ENCODE measurements at places on chromosomes 2 and 18.

GRCh38 chr2:88499204-88499603, 46.7 kb upstream of the FOXI3 start:
- no peak for ATAC-seq

- no peak for ATAC-seq
Observed at GRCh38 chr2:73077424-73077795, 5.9 kb upstream of the SFXN5 start.

DNA sequence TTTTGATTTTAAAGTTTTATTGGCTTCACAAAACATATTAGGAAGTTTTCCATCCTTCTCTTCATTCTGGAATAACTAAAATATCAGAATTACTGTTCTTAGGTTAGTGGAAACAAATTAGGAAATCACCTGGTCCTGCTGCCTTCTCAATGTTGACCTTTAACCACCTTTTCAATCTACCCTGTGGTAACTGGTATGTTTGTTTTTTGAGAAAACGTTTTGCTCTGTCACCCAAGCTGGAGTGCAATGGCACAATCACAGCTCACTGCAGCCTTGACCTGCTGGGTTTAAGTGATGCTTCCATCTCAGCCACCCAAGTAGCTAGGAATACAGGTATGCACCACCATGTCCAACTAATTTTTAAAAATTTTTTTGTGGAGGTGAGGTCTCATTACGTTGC, 28.4 kb downstream of the ACYP2 start:
- no peak for ATAC-seq

- no peak for ATAC-seq
Observed at GRCh38 chr2:78940998-78941397, 84.5 kb upstream of the REG3G start.

DNA sequence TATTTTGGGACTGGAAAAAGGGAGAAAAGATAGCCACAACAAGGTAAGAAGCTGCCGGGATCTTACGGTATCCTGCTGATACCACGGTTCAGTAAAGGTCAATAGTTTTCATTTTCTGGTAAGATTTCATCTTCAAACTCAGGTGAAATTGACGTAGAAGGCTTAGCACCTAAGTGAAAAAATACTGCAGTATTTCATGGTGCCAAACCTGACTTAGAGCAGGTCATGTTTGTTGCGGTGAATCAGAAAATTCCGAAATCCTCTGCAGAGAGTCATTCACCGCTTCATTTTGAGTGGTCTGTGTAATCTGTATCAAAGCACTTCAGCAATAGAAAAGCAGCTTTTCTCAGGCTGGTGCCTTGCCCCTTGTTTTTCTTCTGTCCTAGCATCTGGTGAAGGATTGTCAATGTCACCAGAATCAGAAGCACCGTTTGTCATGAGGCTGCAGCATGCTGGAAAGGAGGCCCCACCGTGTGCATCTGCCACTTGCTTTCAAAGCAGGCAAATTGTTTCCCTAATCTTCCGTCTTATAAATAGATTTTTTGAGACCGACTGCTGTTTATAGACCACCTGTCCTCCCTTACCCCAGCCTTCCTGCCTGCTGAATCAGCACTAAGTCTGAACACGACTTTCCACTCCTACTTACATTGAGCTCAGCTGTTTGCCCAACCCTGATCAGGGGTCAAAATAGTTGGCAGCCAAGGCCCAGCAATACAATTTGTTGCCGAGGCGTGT, 156.3 kb downstream of the EML6 start:
- ATAC-seq: peak; percentile 60

- ATAC-seq: no peak
Observed at GRCh38 chr18:68940754-68941153, 142.9 kb downstream of the CCDC102B start.

DNA sequence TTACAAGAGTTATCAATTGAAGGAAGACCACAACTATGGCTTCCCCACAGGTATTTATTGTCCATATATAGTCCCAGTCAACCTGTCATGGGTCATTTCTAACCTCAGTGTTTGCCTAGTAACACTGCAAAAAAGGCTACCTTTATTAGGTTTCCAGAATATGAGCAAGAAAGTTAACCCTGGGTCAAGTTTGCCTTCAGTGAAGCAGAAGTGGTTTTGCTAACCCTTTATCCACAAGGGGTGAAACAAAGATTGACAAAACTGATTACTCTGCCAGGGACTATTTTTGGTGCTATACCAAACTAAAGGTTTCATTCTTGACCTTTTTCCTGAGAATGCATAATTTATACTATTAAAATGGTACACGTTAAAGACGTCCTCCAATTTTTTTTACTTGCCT, 28.8 kb downstream of the SP100 start:
- ATAC-seq: no peak

- ATAC-seq: no peak
Observed at GRCh38 chr2:198571393-198571792, 767.0 kb downstream of the PLCL1 start.

DNA sequence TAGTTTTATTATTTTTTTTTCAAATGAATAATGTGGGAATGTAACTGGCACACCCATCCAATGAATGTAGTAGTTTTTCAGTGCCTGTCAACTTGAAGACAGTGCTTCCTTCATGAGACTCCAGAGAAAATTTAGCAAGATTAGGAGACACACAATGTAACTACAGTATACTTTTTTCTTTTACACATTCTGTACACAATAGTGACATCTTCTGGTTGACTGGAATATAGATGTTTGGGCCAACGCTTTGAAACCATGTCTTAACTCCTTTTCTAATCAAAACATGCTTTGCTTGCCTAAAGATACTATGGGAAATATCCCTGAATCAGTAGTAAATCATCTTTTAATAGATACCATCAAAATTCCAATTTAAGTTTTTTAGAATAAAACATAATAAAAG, 229.5 kb upstream of the ZC3H15 start:
- peak; percentile 43 for ATAC-seq

DNA sequence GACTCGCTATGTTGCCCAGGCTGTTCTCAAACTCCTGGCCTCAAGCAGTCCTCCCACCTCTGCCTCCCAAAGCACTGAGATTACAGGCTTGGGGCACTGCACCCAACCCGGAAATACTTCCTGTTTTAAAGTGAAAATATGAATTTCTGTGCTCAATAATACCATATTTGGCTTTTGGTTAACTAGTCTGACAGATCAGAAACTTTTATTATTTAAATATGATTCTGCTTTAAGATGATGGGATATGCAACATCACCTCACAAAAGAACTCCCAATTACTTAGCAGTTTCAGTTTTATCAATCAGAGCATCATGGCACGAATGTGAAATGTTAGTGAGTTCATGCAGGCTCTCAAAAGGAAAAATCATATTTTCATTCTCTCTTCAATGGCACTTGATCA, 120.6 kb downstream of the PTRHD1 start:
- ATAC-seq: no peak

GRCh38 chr2:113083296-113083695, 15.5 kb downstream of the IL1F10 start:
- ATAC-seq: no peak

GRCh38 chr18:48388478-48388877, 20.7 kb downstream of the ZBTB7C start:
- ATAC-seq: no peak

GRCh38 chr2:233470839-233471238, 95.7 kb downstream of the USP40 start:
- no peak for ATAC-seq

GRCh38 chr2:112880091-112880531, 30.9 kb upstream of the IL37 start:
- ATAC-seq: no peak

DNA sequence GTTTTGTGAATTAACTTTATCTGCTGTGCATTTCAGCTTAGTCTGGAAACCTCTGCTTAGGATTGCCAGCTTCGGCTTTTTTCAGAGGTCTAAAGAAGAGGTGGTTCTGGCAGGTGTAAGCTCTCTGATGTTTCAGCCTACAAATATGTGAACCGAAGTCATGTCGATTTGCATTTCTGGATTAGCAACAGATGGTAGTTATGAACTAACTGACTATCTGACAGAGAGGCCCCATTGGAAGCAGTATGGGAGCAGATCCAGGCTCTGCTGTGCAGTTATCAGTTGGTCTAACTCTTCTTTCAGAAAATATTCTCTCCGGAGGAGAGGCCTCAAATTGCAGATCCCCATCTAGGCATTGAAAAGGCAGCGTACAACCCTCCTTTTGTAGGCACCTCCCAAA, 32.7 kb upstream of the SPRED2 start:
- no peak for ATAC-seq

DNA sequence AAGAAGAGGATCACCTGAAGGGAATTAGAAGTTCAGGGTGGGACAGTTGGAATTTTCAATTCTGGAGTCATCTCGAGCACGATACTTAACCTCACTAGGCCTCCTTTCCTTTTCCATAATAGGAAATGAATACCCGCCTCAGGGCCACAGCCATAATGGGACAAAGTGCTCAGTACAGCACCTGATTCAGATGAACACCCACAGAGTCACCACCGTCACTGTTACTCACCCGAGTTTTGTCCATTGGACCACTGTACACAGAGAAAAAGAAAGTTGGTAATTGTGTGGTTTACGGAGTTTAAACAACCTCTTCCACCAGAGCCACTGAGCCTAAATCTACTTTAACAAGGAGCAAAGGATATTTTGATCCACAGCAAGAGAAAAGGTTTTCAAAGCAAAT, 122.0 kb upstream of the NDUFV2 start:
- ATAC-seq: no peak

DNA sequence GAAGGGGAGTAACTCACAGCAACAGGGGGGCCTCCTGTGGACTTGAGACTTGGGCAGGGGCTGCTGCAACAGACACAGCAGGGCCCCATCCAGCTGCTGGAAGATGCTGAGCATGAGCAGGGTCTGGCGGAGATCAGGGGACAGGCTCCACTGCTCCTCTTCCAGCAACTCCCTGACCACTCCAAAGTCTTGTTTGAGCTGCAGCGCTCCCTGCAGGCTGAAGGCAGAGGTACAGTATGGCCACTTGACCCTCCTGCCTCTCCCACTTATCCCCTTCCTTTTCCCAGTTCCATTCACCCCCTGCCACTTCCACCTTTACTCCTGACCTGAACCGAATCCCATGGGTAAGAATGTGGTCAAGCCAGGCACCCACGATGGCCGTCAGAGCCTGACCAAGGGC, 2.4 kb upstream of the MRPL53 start:
- ATAC-seq: no peak

DNA sequence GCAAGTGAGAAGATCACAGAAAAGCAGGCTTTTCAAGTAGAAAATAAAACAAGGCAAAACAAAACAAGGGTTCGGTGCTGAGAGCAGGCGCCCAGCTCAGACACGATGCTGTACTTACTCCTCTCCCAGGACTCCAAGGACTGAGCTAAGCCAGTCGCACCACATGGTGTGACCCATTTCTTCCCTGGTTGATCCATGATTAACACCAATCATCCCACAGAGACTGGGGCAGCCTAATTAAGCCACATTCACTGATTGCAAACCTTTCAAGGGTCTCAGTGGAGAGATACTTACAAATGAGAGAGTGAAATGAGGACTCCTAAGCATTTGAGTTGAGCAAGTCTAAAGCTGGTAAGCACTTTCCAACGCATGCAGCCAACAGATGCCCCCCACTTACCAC, 155.2 kb downstream of the MYO5B start:
- no peak for ATAC-seq

DNA sequence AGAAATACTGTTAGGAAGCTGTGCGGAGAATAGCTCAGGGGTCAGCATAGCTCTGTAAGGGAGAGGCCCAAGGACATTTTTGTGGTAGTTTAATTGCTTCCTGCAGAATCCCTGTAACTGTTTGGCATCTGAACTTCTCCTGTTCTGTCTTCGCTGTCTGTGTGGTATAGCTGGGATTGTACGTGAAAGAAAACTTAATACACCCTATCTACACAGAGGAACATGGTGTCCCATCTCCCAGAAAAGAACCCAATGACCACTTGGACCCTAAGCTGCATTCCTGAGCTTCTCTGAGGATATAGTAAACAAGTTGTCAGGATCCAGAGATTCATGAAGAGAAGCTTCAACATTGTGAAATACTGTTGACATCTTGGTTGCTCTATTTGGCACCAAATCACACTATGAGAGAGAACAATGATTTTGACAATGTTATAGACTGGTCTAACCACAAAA, 81.3 kb downstream of the CDC42EP3 start:
- peak; percentile 23 for ATAC-seq

GRCh38 chr2:236558036-236558435, 11.6 kb upstream of the ACKR3 start:
- peak; percentile 38 for ATAC-seq

DNA sequence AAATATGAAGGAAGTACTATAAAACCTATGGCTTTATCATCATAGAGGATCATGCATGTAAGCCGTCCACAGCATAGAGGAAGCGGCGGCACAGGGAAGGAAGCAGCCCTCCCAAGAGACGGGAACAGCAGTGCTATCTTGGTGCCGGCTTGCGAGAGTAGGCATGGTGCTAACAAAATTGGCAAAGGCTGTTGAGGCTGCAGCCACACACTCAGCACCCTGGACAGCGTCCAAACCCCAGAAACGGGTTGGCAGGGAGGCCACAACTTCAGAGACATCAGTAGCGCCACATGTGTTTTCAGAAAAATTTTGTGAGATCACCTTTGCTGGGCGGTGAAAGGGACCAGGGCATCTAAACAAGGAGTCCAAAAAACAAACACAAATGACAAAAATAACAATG, 37.7 kb downstream of the NETO1 start:
- no peak for ATAC-seq

DNA sequence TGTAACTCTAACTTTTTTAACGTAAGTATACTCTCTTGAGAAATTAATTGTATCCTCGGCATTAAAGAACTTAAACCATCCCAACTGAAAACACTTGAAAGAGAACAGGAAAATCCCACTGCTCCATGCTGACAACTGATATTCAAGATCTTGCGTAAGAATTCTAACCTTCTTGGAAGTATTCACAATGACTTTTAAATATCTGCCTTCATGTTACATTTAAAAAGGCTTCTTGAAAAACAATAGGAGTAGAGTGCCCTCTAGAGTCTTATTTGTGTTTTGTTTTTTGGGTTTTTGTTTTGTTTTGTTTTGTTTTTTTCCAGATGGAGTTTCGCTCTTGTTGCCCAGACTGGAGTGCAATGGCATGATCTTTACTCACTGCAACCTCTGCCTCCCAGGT, 65.4 kb upstream of the DNAJC10 start:
- no peak for ATAC-seq

DNA sequence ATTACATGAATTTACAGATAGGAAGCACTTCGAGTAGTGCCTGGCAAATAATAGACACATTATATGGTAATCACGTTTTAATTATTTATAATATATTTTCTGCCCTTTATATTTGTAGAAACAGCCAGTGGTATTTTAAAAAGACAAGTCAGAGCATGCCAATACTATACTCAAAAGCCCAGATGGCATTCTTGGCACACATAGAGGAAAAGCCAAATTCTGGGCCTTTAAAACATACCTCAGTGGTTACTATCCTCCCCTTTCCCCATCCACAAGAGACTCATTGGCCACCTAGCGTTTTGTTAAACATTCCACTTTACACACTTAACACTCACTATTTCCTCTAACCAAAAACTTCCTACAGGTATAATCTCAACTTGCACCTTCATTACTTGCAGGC, 63.3 kb upstream of the ZNF804A start:
- ATAC-seq: no peak

GRCh38 chr18:11851806-11852337, 659 bp downstream of the CHMP1B start:
- peak; percentile 4 for ATAC-seq
